ENCODE measurements at places on chromosomes 11 and 22.

GRCh38 chr11:62835336-62835735 lies 2.7 kb upstream of the TEX54 start:
- peak; percentile 2 for DNase-seq

DNA sequence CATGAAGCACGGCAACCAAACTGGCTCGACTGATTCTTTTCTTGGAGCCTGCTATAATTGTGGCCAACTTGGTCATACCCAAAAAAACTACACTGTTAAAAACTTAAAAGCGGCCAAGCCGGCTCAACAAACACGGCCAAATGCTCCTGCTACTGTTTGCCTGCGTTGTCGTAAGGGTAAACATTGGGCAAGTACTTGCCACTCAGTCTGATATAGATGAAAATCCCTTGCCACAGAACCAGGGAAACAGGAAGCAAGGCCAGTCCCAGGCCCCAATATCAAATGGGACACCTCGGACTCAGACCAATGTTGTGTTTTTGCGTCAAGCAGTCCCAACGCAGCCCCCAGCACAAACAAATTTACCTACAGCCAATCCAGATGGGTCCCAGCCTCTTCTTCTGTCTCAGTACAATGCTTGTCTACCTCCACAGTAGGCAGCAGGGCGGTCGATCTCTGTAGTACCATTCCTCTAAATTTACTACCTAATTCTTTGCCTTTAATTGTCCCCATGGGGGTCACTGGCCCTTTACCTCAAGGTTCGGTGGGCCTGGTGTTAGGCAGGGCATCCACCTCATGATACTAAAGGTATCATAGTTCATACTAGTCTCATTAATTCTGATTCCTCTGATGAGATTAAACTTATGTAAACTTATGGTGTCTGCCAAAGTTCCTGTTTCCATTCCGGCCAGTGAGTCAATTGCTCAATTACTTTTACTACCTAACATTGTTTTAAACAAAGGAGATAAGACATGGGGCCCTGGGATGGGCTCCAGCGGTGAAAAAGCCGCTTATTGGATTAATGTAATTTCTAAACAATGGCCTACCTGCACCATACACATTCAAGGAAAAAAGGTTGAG lies 3.7 kb upstream of the COMT start:
- DNase-seq, result no peak

GRCh38 chr11:35945137-35945518 lies 1.3 kb downstream of the LDLRAD3 start:
- no peak for DNase-seq

DNA sequence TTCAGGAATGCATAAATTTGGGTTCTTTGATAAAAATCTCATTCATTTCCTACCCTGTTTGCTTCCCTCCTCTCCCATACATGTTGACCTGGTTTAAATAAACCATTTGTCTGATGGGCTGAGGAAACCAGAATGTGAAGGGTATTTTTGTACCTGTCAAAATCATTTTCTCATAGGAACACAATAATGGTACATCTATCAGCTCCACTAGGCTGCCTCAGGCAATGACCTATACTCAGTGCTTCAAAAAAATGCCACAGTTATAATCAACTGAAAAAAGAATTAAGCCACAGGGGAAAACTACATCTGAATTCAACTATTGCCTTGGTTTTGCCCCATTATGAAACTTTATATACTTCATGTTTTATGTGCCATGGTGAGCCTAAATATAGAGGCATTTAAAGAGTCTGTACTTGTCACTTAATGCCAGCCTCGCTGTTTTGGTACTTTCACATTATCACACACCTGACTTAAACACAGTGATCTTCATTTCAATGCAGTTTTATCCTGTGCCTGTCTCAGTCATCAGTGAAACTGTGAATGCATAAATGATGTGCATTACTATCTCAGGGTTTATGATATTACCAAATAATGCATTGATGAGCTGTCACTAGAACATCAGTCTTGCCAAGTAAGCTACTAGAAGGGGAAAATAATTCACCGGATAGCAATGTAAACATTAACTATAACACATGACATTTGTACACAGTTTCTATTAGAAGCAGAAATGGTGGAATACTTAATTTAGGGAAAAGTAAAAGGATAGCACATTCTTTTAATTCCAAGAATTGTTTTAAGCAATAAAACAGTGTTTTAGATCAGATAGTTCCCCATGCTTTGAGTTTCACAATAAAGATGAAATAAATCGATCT lies 92.7 kb downstream of the MSANTD4 start:
- no peak for DNase-seq

DNA sequence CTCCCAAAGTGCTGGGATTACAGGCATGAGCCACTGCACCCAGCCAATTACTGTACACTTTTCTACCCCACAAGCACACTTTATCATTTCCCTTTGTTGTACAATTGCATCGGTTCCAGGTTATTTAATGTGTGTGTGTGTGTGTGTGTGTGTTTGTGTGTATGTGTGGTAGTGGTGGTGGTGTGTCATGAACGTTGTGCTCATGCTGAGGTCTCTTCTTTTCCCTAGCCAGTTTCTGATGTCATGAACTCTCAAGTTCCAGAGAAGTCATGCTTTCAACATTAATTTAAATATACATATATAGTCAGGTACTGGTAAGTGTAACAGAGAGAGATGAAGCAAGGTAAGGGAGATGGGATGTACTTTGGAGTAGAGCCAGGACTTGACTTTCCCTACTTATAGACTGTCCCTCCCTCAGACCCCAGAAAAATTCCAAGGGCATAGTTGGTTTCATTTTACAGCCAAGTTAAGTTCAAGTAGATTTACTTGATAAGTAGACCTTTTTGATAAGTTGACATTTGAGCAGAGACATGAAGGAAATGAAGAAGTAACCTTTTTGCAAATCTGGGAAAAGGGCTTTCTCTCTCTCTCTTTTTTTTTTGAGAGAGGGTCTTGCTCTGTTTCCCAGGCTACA lies 42.7 kb downstream of the WEE1 start:
- no peak for DNase-seq

DNA sequence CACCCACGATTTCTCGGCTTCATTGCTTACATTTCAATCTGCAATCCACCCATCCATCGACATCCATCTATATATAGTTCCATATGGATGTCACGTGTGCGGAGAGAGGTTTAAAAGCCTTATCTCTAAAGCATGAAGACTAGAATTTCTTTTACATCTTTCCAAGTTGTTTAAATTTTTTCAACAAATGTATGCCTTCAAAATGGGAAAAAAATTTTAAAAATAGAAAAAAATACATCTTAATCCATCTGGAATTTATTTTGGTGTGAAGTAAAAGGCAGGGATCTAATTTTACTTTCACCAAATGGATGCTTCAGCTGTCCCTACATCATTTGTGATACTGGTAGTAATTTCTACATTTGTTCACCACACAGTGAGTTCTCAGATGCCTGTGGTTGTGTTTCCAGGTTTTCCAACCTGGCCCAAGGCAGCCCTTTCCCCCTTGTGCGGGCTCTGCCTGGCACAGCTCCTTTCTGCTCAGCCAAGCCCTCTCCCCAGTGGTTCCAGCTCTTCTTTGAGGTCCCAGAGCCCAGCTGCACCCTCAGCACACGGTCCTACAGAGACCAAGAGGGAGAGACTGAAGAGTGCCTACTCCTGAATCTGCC lies 37.6 kb upstream of the KLHL35 start:
- no peak for DNase-seq

- DNase-seq, result peak; percentile 29
These were observed 934 bp downstream of the HSD17B12 start for GRCh38 chr11:43681401-43681942.

DNA sequence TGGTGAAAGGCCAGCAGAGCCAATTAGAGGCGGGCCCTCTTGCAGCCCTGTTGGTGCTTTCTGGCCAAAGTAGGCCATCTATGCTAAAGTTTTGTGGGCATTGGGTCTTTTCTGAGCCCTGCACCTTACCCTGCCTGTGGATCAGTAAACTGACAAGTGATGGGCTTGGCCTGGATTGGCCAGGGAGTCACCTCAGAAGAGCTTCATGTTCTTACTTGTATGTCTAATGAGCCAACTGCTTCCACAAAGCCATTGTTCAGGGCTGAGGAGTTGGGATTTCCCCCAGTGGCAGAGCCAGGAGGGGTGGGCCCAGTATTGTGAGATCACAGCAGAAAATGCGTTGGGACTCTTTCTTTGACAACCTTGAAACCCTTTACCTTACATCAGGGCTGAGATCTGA lies 90.4 kb downstream of the CWC15 start:
- no peak for DNase-seq

DNA sequence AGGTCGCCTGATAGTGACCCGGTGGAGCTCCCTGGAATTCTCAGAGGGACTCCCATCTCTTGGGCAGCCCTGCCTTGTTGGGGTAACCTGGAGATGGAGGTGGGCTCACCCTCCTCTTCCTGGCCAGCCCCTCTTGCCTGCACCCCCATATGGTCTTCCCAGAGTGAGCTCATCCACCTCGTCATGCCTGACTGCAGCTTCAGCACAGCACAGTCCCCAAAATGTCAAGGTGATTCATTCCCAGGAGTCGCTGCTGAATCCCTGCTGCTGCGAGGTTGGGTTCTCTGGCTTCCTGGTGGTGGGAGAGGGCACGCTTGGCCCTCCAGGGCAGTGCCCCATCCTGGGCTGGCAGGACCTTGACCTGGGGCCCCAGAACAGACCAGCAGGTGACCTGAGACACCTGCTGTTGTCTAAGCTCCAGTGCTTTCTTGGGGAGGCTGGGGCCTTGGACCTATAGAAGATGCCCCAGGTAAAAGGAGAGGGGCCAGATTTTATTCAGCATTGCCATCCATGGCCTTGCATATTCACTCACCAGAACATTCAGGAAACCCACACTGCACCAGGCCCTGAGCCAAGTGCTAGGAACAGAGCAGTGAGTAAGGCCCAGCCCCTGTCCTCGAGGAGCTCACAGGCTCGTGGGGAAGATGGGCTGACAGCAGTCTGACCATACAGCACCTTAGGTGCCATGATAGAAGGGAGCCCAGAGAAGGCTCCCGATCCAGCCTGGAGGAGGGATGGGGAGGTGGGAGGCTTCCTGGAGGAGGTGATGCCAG lies 72.9 kb downstream of the CACNA1I start:
- DNase-seq, result no peak

- DNase-seq, result no peak
These were observed 1137.7 kb upstream of the CNTN5 start for GRCh38 chr11:97883086-97883485.

DNA sequence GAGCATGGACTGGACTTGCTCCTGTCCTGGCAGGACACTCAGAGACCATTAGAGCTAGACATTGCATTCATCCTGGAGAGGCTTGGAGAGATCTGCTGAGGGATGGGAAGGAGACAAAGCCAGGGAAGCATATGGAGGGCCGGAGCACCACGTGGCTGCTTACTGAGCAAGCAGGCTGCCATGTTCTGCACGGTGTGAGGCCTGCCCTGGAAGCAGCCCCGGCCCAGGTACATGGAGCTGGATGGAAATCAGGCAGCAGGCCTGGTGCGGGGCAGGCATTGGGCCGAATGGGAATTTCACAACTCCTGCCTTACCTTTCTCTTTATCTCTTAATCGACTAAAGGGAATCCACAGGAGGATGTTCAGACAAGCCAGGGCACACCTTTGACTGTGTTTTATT lies 371.5 kb downstream of the OPCML start:
- DNase-seq, result no peak

GRCh38 chr11:45704133-45704532 lies 38.7 kb upstream of the CHST1 start:
- no peak for DNase-seq

DNA sequence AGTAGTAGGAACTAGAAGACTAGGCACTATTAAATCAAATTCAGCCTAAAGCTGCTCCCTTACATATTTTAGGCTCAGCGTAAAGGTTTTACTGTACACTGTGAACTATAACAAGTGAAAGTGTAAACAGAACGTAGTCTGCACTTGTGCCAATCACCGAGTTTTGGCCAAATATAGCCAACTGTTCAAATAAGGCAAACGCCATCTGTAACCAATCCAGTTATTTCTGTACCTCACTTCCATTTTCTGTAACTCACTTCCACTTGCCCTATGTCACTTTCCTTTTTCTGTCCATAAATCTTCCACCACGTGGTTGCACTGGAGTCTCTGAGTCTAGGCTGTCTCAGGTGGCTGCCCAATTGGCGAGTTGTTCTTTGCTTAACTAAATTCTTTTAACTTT lies 2132.2 kb downstream of the LRRC4C start:
- DNase-seq, result no peak

DNA sequence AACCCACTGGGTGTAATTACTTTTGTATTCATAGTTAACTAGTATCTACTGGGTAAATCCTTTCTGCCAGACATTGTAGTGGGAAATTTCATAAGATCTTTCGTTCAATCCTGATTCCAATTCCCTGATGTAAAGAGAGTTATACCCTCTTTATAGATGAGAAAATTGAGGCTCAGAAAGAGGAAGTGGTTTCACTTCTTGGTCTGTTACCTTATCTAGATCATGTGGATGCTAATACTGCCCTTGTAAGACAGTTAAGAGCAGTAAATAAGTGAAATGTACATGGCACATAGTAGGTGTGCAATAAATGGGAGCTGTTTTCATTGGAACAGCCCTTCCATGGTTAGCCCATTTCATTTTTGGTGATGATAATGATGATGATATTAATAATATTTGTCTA lies 46.7 kb downstream of the TIMP3 start:
- no peak for DNase-seq

GRCh38 chr22:24736526-24737053 lies 37.9 kb downstream of the PIWIL3 start:
- no peak for DNase-seq

DNA sequence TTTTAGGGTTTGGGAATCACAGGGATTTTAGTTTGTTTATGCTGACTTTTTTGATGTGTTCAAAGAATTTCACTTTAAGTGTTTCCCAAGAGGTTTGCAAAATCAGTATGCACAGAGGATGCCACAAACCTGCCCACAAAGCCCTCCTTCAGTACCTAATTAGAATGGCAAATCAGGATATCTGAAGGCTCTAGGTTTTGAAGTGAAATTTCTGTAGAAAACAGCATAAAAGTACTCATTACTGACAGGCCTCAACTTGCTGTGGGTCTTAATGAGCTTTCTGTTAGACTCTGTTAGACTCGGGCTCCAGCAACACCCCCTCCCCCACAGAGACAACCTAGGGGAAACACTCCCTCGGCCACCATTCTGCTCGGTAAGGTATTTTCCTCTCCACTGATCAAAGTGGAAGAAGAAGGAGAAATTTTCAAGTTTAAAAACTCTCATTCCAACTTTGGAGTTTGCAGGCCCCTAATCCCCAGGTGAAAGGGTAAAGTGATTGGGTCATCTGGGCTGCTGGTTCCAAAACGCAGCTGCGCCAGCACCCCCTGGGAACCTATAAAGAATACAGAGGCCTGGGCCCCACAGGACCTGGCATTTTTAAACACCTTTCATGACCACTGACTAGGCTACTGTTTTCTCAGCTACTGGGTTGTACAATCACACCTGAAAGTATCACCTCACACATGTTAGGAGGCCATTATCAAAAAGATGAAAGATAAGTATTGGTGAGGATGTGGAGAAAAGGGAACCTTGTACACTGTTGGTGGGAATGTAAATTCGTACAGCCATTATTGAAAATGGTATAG lies 67.5 kb downstream of the PLEKHA7 start:
- DNase-seq, result no peak

GRCh38 chr22:23227380-23227779 lies 47.1 kb downstream of the BCR start:
- DNase-seq, result no peak

Data from SK-N-DZ (cell line).